ENCODE measurements at places on chromosomes 1 and 21.
A peak's percentile ranks its signal among the peaks of the same experiment; 100 is the strongest.

DNA sequence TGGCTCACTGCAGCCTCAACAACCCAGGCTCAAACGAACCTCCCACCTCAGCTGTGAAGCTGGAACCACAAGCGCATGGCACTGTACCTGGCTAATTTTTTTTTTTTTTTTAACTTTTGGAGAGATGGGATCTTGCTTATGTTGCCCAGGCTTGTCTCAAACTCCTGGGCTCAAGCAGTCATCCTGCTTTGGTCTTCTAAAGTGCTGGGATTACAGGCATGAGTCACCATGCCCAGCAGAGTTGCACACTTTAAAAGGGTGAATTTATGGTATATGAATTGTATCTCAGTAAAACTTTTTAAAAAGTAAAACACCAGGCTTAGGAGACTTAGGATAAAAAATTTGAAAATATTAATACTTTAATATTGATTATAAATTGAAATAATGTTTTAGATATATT, 99.1 kb downstream of the CLEC20A start:
- DNase-seq: no peak

DNA sequence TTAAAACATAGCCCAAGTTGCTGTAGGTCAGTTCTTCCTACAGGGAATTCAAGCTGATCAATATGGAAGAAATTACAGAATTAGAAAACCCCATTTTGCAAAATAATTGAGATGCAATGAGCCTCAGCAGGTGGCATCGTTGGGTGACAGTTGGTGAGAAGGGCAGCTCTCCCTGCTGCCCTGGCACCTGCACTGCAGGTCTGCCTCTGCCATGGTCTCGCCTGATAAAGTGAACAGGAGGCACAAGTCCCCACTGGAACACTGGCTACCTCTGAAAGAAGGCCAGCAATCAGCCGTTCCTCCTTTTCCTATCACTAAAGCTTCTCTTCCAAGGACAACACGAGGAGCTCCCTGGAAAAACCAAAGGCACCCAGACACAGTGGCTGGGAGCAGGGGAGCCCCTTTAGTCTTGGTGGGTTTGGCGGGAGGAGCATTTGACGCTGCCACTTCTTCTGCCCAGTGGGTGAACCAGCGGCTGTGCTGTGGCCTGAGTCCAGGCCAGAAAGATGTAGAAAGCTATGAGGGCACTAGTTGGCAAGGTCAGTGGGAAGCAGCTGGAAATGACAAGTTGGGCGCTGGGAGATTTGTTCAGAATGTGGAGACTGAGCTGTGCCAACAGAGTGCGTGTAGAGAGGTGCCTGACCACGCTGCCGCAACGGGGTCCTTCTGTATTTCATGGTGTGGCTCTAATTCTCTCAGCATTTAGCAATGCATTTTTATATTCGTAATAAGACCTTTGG, 93.1 kb downstream of the RIPK4 start:
- no peak for DNase-seq

- peak; percentile 35 for DNase-seq
Observed at GRCh38 chr1:29851691-29852090, 615.4 kb downstream of the PTPRU start.

DNA sequence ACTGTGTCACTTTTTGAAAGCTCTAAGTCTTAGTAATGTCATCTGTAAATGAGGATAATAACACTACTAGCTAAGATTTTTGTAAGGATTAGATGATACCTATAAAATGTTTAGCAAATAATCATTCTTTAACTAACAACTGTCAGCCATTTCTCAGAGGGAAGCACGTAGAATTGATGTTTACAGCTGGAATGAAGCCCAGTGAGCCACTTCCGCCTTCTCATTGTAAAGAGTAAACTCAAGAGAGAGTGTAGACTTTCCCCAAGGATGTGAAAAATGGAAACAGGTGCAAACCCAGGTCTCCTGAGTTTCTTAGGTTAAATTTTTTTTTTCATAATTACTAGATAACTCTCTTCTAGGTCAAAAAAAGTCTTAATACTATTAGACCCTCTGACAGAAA, 4.9 kb downstream of the GREM2 start:
- DNase-seq: no peak

DNA sequence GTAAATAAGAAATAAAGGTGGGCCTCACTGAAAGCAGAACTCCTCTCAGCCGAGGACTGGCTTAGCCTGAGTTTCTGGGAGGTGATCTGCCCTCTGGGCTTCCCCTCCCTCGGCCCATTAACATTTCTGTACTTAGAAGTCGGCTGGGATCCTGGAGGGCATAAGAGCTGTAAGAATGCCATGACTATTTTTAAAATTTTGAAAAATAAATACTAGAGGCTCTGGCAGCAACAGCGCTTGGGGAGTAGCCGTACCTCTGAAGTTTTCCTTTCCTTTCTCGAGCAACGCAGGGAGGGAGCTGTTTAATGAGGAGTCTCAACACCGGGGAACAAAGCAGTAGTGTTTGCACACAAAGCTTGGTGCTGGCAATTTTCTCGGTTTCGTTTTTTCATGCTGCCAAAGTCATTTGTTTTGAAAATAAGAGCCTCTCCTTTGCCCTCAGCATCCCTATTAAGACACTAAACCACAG, 498.7 kb downstream of the SMYD3 start:
- DNase-seq: no peak

GRCh38 chr1:78141531-78142231, 95.9 kb downstream of the GIPC2 start:
- no peak for DNase-seq

DNA sequence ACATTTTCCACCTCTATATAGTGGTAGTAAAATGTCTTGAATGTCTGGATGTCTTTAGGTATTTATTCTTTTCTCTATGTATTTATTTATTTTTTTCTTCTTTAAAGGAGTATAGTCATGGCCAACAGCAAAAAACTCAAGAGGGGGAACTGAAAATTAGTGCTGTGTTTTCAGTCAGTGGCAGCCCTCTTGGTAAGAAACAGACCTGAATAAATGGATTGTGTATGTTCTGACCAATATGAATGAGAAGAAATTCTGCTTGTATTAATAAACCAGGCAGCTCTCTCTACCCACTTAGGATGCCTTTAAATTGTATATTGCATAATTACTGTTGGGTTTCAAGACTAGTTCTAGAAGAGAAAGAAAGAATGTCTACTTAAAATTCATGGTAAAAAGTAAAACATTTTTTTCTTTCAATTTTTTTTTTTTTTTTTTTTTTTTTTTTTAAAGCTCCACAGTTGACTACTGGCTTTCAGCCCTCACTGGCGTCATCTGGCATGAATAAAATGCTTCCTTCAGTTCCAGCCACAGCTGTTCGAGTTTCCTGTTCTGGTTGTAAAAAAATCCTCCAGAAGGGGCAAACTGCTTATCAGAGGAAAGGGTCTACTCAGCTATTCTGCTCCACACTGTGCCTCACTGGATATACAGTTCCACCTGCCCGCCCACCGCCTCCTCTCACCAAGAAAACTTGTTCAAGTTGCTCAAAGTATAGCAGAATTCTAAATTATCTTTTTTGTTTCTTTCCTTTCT, 101.6 kb downstream of the ZMYM4 start:
- DNase-seq: no peak

GRCh38 chr1:117541003-117541402, 64.8 kb upstream of the TENT5C start:
- DNase-seq: no peak

- DNase-seq: no peak
Observed at GRCh38 chr1:192538407-192539296, 36.9 kb upstream of the RGS1 start.

DNA sequence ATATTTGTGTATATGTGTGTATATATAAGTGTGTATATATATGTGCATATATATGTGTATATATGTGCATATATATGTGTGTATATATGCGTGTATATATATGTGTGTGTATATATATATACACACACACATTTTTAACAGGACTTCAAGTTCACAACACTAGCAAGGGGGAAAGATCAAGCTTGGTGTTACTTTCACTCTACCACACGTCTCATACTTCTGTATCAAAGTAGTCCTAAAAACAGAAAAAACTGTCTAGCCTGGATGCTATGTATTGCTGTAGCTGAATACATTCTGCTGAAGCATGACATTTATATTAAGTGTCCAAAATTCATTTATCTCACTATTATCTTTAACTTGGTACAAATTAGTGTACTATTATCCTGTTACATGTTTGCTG, 17.9 kb upstream of the ATP6V1G3 start:
- no peak for DNase-seq

- DNase-seq: no peak
Observed at GRCh38 chr1:167905182-167905581, 8.8 kb downstream of the ADCY10 start.

Data from RCC 7860 (cell line).